Adipocyte (in vitro differentiated cells): ENCODE measurements at places on chromosomes 2 and 18.

DNA sequence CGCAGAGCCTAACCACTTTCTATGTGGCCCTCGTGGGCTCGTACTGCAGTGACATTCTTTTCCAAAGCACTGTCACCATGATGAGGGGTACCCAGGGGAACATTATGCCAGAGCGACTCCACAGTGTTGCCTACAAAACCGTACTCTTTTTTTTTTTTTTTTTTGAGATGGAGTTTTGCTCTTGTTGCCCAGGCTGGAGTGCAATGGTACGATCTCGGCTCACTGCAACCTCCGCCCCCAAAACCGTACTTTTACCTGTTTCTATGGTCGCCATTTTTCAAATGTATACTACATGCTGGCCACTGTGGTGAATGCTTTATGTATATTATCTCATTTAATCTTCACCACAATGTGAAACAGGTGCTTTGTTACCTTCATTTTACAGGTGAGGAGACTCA, 4.3 kb downstream of the PLEK start:
- DNase-seq = no peak

DNA sequence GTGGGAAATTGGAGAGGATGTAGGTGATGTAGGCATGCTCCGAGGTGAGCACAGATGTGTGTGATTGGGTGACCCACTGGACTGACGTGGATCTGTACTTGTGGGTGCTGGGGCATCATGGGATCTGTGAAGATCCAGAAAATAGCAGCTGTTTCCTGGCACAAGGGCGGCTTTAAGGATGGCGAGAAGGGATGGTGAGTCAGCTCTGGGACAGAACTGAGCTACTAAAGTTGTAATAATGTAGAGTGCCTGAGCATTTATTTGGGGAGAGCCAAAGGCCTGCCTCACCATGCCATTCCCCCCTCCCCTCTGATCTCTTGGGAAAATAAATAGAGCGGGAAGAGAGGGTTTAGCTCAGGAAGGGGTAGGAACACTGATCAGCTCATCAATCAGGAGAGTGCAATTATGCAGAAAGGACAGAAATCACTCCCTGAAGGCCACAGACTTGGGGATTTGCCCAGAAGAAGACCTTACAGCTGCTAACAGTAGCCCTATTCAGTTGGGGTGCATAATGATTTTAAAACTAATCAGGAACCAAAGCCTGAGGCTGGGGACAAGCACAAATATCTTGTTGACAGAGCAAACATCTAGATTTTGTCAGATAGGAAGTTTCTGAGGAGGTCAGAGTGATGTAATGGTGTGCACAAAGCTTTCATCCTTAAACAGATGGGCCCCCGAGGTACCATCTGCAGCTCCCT, 30.3 kb downstream of the TANC1 start:
- DNase-seq = no peak

DNA sequence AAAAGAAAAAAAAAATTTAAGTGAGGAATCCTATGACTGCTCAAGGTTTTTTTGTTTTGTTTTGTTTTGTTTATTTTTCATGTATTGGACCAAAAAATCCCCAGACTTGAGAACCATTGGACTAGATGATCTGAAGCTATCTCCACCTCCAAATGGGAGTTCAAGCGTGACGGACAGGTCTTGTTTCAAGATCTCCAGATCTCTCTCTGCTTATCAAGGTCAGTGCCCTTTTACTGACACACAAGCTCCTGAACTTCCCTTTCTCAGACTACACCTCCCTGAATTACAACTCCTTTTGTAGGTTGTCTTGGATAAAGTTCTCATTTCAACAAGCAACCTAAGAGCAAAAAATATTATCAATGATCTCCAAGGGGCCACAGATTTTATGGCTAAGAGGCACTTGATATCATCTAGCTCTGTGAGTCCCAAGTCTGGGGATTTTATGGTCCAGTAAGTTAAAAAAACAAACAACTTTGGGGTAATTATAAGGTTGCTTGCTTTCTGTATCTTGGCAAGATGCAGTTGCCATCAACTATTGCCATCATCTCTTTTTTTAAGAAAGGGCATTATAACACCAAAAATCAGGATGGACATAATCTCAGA, 396.0 kb upstream of the ATP5MC3 start:
- DNase-seq = peak; percentile 44

DNA sequence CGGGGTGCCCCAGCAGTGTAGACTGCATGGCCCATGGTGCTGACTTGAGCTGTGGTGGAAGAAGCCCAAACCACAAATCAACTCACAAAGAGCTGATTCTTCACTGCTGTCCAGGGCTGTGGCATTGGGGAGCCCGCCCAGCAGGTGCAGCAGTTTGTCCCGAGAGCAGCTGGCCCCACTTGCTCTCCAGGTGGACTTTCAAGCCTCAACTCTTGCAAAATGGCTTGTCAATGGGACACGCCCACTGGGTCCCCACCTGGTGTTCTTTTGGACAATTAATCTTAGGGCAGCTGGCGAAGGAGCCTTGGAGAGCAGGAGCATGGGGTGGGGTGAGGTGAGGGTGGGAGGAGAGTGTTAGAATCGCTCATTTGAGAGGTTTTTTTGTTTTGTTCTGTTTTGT, 117.9 kb downstream of the MYCN start:
- no peak for DNase-seq

DNA sequence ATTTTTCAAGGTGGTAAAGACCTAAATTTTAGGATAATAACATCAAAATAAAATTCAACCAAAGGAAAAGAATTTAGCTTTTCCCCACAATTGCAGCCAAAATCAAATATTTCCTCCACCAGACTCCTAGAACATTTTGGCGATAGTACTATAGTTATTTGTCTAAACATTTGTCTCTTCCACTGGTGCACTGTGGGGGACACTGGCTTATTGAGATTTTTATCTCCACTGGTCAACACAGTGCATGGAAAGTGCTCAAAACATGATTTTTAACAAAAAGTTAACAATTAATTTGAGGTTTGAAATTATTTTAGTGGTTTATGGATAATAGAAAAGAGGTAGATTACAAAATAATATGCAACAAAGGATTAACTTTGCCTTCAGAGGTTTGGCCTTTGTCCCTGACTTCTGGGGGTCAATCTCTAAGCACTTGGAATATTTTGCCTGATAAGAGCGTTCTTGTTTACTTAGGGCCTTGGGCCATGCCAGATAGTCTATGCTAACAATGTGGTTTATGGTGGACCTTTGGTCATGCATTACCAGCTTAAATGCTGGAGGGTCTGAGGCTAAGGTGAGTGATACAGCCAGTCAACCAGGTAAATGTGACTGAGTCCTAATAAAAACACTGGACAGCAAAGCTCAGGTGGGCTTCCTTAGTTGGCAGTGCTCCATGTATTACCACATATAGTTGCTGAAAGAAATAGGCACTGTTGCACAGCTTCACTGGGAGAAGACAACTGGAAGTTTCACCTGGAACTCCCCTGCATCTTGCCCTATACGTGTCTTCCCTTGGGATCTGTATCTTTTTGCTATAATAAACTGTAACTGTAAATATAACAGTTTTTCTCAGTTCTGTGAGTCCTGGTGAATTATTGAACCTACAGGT, 67.2 kb upstream of the SATB2 start:
- no peak for DNase-seq

- no peak for DNase-seq
These were observed 20.8 kb upstream of the FIGN start for GRCh38 chr2:163756588-163756987.

DNA sequence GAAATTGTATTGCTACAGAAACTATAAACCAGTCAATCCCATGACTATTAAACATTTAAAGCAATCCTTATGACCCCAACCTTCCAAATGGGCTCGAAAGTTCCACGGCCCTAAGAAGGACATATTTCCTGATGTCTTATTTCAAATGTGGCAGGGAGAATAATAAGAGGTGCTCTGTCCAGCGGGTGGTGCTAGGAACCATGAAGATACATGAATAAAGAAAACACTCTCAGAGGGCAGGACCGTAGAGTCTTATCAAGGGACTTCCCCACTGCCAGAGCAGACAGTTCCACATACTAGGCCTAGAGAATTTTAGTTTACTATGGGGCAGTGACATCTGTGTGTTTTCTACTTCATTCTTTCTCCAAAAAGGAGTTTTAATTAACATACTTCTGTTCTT, 187.1 kb upstream of the PIK3C3 start:
- peak; percentile 67 for DNase-seq
